GDM1 (cell line): ENCODE measurements at places on chromosomes 3 and 15.

GRCh38 chr3:184812662-184813042 lies 686 bp downstream of the VPS8 start:
- DNase-seq = no peak

- no peak for DNase-seq
Measured at GRCh38 chr15:80309769-80310384, 57.9 kb upstream of the CTXND1 start.

DNA sequence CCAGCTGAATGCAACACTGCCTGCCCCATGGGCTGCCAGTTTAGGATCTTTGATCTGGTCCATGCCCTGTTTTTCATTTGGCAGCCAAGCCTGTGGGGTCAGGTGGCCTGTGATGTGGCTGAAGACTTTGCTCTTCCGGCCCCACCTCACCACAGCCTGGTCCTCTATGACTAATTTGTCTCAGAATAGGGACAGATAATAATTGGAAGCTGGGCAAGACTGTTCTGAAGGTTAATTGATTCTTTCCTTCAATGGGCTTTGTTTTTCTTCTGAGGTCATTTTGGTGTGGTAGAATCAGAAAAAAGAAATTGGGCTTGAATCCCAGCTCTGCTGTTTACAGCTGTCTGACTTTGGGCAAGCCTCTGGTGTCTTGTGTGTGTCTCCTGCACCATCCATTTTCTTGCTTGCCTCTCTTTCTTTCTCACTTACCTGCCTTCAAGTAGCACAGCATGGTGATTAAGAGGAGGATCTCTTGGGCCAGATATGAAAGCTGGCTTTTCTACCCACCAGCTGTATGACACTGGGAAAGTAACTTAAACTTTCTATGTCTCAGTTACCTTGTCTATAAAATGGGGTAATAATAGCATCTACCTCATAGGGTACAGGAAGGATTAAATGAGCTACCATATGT lies 24.2 kb downstream of the ABHD2 start:
- no peak for DNase-seq

GRCh38 chr3:127753898-127754410 lies 68.4 kb downstream of the MGLL start:
- no peak for DNase-seq

DNA sequence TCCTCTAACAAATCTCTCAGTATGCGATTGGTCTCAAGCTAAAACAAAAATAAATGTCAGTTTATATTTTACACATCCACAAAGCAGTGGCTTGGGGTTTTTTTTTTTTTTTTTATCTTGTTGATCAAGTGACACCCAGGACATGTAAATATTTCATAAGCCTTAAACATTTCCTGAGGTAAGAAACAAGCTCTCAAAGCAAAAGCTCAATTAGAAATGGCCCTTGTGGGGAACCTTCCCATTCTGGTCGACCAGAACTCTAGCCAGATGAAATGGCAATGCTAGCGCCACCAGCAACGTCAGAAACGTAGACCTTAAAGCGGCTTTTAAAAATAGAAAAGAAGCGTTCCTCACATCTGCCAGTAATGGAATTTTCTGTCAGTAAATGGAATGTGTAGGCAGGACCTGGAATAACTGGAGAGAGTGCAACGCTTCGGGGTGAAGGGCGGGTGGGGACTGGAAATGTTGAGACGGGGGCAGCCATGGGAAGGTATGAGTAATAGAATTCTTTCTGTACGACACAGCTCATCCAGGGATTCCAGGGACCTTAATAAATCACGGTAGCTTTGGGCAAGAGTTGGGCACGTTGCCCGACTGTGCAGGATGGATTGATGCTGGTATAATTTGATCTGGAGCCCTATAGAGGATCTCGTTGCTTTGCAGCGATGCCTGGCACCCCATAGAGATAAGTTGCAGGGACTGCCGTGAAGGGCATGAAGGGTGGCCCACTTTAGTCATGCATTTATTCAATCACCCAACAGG lies 44.4 kb downstream of the BTD start:
- no peak for DNase-seq

DNA sequence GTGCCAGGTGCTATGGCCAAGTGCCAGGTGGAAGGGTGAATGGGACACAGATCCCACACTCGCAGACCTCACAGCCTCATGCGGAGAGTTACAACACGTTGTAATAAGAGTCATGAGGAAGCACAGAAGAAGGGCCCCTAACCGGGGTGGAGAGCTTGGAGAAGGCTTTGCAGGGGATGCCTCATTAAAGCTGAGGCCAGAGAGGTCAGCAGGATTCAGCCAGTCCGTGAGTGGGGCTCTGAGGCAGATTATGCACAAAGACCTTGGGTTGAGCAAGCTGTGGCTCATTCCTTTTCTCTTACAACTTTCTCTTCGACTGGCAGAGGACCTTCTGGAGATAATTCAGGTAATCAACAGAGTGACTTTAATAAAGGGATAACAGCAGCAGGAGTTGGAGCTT lies 65.3 kb upstream of the SNRK start:
- no peak for DNase-seq
